Mesenteric fat pad (tissue), 1 donor: ENCODE measurements at places on chromosomes 1 and 21. TPM values are rescaled to one million over a fixed set of nuclear protein-coding genes. Genes with fewer than 3 reads are reported as not detected.

The NHLH1 gene
- total RNA-seq: 0.42 TPM

The WASF2 gene
- total RNA-seq: 156 TPM

The TTC39A gene
- 0.45 TPM for total RNA-seq

The CLDN19 gene
- not detected for total RNA-seq

The IGSF3 gene
- 0.84 TPM for total RNA-seq

The KIF26B gene
- 0.32 TPM for total RNA-seq

The USH2A gene
- total RNA-seq: not detected

The OR2W3 gene
- not detected for total RNA-seq

The MARCKSL1 gene
- 51.8 TPM for total RNA-seq

The C1QA gene
- total RNA-seq: 347 TPM

The MYCL gene
- total RNA-seq: 0.32 TPM

The NT5C1A gene
- total RNA-seq: 0.42 TPM

The SIK1 gene
- 120 TPM for total RNA-seq

The ARMH1 gene
- 1.9 TPM for total RNA-seq

The KLHL12 gene
- total RNA-seq: 20.7 TPM

The CHI3L2 gene
- total RNA-seq: 12.4 TPM

The KCNJ10 gene
- 0.16 TPM for total RNA-seq

The RIIAD1 gene
- not detected for total RNA-seq

The CLDN17 gene
- total RNA-seq: not detected

The KLF17 gene
- total RNA-seq: not detected

The DYNLT5 gene
- total RNA-seq: 1.7 TPM

The RIT1 gene
- total RNA-seq: 31.8 TPM

The SMIM1 gene
- 3.7 TPM for total RNA-seq

The LYSMD1 gene
- total RNA-seq: 5.3 TPM

The PLA2G2C gene
- 0.74 TPM for total RNA-seq

The FAM3B gene
- 0.90 TPM for total RNA-seq

The RNU1-4 gene
- total RNA-seq: 6,165 TPM

The DTL gene
- 0.16 TPM for total RNA-seq

The DYRK3 gene
- 16.1 TPM for total RNA-seq

The S100A1 gene
- total RNA-seq: 12.6 TPM

The PIGM gene
- total RNA-seq: 4.1 TPM

The RNU5D-1 gene
- total RNA-seq: not detected

The PRDM16 gene
- total RNA-seq: 3.9 TPM

The NGF gene
- 5.2 TPM for total RNA-seq

The OR2L2 gene
- total RNA-seq: 0.10 TPM

The CELA2A gene
- 0.74 TPM for total RNA-seq

The PCAT6 gene
- 1.2 TPM for total RNA-seq

The ADORA1 gene
- 2.7 TPM for total RNA-seq

The SYCP1 gene
- total RNA-seq: not detected

The RAB3B gene
- total RNA-seq: not detected

The CYP4A11 gene
- not detected for total RNA-seq

The AXDND1 gene
- not detected for total RNA-seq
